Karpas-422 (cell line): ENCODE measurements at places on chromosomes 11 and 22.

- DNase-seq, result no peak
Measured at GRCh38 chr11:123822599-123822998, 16.4 kb upstream of the OR6M1 start.

- DNase-seq, result no peak
Measured at GRCh38 chr11:20248121-20248772, 88.0 kb upstream of the DBX1 start.

DNA sequence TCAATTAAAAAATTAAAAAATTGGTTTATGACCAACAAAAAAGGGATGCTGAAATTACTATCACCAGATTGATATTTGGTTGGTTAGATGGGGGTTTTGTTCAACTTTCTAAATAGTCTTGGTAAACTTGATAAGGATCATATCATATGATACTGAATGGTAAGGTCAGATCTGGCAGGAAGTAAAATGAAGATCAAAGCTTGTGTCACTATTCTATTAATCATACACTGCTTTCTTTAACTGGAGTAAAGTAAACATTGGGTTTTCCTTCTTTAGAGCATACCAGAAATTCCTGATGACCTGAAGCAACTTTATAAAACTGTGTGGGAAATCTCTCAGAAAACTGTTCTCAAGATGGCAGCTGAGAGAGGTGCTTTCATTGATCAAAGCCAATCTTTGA, 40.2 kb downstream of the RRM1 start:
- DNase-seq, result no peak

DNA sequence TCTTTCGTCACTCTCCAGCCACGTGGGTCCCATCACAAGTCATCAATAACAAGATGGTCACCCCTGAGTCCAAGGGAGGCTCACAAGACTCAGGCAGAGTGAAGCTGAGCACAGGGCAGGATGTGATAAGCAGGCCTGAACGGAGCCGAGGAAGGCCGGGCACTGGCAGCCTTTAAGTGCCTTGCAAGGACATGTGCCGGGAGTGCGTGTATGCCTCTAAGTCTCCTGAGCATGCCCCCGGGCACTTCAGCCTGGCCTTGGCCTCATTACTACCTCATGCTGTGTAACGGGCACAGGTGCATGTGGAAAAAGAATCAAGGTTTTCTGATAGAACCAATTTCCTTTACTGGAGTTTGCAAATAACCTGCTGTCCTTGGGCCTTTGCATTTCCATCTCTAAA, 55.8 kb downstream of the UBASH3B start:
- DNase-seq, result no peak

- DNase-seq, result no peak
Measured at GRCh38 chr11:69511358-69512055, 30.0 kb downstream of the LINC01488 start.

GRCh38 chr22:28955817-28956216, 72.4 kb downstream of the ZNRF3 start:
- DNase-seq, result no peak

- DNase-seq, result no peak
Measured at GRCh38 chr11:78354408-78355308, 63.0 kb downstream of the GAB2 start.

DNA sequence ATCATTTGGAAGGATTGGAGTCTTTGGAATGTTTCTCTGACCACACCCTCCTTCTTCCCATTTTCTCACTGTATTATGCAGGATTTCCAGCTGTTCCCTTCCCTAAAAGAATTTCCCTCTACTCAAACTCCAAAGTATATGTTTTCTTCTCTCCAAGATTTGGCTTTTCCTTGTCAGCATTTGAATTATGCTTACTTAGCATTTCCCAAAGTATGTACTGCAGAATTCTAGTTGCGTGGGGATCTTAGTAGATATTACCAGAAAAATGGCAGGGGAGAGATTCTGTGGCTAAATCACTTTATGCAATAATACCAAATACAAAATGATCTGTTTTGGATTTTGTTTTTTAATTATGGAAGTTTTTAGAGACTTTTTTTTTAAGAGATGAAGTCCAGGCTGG, 142.3 kb downstream of the OR4C45 start:
- no peak for DNase-seq

DNA sequence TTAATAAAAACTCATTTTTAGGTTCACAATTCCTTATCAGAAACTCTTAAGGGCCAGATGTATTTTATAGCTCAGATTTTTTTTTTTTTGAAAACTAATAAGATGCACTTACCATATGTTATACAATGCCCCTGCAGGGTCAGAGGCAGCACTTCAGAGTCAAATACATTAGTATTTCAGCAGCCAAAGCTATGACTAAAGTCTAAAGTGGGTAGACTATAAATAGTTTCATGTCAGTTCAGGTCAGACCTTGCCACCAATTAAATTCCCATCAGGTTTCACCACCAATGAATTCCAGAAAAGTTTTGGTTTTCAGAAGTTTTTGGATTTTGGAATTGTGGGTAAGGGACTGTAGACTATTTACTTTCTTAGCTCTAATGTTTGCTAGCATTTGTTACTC, 75.9 kb downstream of the FAM83F start:
- peak; percentile 47 for DNase-seq

- DNase-seq, result peak; percentile 86
Measured at GRCh38 chr22:22450343-22450839, 58.2 kb downstream of the ZNF280B start.

DNA sequence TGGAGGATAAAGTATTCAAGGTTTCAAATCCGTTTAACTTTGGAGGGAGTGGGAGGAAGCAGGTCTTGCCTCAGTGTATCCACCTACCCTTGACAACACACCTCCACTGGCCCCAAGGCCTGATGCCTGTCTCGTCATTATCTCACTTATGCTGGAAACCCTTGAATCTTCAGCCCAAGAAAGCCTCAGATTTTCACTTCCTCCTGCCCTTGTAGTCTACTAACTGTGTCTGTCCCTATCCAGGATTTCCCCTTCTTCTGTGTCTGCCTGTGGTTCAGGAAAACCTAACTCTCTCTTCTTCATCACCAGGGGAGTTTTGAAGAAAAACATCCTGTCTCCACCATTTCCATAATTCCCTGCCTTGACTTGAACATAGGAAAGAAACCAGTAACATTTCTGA, 56.1 kb downstream of the SYT9 start:
- DNase-seq, result no peak

GRCh38 chr11:111777094-111778046, 11.2 kb upstream of the PPP2R1B start:
- peak; percentile 100 for DNase-seq

- DNase-seq, result no peak
Measured at GRCh38 chr22:17098379-17098819, 13.6 kb downstream of the IL17RA start.

- DNase-seq, result no peak
Measured at GRCh38 chr11:134646561-134646960, 234.5 kb upstream of the B3GAT1 start.

DNA sequence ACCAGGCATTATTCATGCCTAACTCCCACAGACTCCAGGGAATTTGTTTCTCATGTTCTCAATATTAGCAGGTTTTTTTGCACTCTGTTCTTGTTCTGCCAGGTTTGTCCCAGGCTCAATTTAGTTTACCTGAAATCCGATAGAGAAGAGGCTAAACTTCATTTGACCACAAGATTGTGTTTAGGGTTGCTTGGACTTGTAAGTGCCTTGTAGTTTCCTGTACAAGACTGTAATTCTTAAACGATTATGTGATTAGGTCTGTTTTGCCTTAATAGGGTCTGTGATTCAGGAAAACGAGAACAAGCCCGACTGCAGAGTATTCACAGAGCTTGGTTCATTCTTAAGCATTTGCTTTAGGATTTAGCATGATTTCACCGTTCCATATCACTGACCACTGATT, 1.8 kb downstream of the PRSS23 start:
- no peak for DNase-seq

GRCh38 chr22:21591695-21592094, 24.2 kb downstream of the UBE2L3 start:
- DNase-seq, result no peak

GRCh38 chr11:87116185-87116584, 78.5 kb downstream of the TMEM135 start:
- no peak for DNase-seq

GRCh38 chr11:31243706-31244105, 125.8 kb downstream of the DCDC1 start:
- DNase-seq, result no peak

DNA sequence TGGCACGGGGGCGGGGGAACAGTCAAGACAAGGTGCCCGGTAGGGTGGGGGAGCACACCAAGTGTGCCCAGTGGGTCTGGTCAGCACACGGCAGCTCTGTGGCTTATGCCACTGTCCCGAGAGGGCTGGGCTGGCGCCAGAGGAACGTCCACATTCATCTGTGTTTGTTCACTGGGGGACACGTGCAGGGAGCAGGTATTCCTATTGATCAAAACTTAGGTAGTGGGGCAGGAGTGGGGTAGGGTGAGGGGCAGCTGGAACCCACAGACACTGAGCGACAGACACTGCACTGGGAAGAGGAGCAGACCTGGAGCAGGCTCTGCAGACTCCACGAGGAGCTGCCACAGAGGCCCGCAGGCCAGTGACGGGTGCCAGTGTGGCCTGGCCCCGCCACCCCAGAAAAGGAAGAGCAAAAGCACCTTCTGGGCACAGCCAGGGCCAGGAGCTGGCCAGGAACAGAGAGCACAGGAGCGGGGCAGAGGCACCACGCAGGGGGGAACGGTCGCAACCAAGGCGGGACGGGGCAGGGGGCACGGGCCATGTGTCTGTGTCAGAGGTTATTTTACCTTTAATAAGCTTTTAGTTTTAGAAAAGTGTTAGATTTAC, 2.1 kb upstream of the MOB2 start:
- DNase-seq, result no peak

DNA sequence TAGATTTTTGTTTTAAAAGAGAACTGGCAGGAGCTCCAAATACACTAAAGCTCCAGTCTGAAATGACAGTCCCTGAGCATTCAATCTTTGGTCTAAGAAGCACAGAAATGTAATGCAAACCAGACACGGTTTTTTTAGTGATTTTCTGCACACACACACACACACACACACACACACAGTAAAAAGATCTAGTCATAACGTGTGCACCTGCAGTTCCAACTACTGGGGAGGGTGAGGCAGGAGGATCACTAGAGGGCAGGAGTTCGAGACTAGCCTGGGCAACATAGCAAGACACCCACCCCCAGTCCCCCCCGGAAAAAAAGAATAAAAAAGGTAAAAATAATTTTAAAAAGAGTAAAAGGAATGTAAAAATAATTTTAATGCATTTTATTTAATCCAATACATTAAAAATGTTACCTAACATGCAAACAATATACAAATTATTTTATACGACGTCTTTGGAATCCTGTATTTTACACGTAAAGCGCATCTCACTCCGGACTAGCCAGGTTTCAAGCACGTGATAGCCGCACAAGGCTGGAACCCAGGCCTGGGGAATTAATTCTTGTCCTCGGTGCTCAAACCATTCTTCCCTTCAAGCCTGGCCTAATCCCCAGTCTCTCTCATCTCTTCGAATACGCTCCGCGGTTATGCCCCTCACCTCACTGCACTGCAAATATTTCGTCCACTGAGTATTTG, 762 bp upstream of the TBC1D22A start:
- DNase-seq, result peak; percentile 71

DNA sequence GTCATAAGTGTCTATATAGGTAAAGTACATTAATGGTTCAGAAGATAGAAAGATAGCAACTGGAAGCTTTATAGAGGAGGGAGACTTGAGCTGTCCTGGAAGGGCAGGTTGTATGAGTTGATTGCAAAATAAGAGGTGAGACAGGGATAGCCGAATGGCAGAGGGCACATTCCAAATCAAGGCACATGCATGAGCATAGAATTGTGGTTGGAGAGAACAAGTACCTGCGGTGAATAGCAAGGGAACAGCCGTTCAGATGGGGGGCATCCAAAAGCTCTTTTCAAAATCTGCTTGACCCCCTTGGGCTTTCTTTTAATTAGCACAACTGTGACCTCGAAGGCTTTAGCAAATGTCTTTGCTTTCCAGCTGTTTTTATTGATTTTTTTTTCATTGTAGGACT, 473.0 kb upstream of the CCDC90B start:
- no peak for DNase-seq

DNA sequence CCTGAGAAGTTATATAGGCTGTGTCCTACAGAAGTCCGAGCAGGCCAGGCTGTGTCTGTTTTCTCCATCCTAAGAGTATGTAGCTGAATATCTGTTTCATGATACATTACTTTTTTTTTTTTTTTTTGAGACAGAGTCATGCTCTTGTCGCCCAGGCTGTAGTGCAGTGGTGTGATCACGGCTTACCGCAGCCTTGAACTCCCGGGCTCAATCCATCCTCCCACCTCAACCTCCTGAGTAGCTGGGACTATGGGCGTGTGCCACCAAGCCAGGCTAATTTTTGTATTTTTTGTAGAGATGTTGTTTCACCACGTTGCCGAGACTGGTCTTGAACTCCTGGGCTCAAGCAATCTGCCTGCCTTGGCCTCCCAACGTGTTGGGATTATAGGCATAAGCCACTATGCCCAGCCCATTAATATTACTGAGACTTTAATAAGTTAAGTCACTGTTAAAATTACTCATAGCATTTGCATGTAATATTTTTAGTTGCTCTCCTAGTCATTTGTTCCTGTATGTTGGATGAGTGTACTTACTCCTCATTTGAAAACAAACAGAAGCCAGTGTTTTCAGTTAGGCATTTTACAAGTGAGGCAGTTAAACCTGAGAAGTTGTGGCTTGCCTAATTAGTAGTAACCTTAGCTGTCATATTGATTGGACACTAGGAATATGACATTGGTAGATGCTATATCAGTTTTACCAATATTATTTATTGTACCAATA, 26.1 kb downstream of the DRG1 start:
- DNase-seq, result no peak
